SK-MEL-5 (cell line): ENCODE measurements at places on chromosomes 5 and 9. TPM values are rescaled to one million over a fixed set of nuclear protein-coding genes. Genes with fewer than 3 reads are reported as not detected.

The CCDC192 gene
- total RNA-seq, result not detected in 2 replicates

The NCS1 gene
- 90.7 and 92.8 TPM in 2 replicates for total RNA-seq

The FCN1 gene
- not detected in 2 replicates for total RNA-seq

The CLINT1 gene
- total RNA-seq, result 48.3 and 49.3 TPM in 2 replicates

The MEIKIN gene
- total RNA-seq, result not detected in 2 replicates

The YTHDC2 gene
- total RNA-seq, result 15.3 and 16.3 TPM in 2 replicates

The SLC34A3 gene
- not detected in 2 replicates for total RNA-seq

The SLC27A6 gene
- total RNA-seq, result not detected in 2 replicates

The PTGS1 gene
- 0.03 and 0.53 TPM in 2 replicates for total RNA-seq

The PCDHGA2 gene
- total RNA-seq, result 1.7 and 2.0 TPM in 2 replicates

The PCDHGA4 gene
- 1.4 and 1.6 TPM in 2 replicates for total RNA-seq

- peak; percentile 34 for DNase-seq
These were observed 10.4 kb downstream of the PTCH1 start for GRCh38 chr9:95506428-95506677.

DNA sequence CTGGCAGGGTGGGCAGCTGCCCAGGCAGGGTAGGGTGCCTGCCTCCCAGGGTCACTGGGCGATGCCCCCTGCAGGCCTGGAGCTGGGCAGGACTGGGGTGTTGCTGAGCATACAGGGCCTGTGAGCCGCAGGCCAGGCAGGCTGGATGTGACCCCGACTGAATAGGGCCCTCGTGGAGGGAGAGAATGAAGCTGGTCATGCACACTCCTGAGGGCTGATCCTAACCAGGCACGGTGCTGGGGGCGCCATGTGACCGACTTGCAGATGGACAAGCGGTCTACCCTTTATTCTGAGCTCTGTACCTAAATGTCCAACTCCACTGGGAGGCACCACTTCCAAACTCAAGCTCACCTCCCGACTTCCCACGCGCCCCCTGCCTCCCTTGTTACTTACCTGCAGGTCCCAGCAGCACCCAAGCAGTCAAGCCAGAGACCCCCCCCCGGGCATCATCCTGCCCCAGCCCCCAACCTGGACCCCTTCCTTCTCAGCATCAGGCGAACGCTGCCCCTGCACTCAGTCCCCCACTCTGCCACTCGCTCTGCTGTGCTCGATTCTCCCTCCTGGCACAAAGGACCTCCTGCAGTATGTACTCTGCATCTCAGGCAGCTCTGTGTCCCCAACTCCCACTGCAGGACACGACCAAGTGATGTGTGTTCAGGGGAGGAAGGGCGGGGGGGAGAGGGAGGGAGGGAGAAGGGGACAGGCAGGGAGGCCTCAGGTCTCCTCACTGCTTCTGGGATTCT is 76.8 kb upstream of the PHYKPL start:
- DNase-seq, result no peak

- DNase-seq, result no peak
These were observed 457.4 kb downstream of the CCDC171 start for GRCh38 chr9:16010221-16010620.

DNA sequence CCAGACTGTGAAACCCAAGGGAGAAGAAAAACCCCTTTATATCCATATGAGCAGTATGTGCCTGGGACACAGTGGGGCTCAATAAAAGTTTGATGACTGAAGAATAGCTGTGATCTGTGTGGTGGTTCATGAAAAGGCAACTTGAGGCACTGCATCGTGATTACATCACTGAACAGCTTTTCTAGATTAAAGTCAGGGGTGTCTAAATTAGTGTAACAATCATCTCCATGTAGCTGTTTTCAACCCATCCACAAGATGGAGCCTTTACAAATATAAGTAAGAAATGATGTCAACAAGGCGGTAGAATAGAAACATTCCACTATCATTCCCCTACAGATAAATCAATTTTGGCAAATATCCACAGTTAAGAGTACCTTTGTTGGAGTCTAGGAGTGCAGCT is 55.5 kb downstream of the PRRC1 start:
- peak; percentile 37 for DNase-seq

- no peak for DNase-seq
These were observed 241.2 kb downstream of the PIK3R1 start for GRCh38 chr5:68456756-68457217.

DNA sequence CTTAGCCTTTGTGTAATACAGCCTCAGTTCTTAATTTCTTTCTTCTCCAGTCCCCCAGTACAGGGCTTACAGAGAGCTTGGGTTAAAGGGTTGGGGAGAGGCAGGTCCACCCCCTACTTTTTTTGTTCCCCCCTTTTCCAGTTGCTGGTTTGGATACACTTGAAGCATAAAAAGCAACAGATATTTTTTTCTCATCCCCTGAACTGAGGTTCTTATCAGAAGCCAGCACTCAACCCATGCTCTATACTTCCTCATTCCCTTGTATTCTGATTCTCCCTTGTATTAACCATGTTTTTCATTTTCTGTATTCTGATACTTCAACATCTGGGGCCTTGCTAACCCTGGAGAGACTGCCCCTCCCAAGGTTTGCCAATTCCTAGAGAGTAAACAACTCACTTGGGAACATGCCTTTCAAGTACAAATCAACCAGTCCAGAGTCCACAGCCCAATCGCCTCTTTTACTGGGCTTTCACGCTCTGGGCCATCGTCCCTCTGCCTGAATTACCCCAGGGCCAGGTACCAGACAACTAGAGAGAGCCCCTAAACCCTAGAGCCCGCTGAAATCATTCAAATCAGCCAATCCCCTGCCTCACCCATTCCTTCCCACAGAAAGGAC is 333.4 kb upstream of the PUM3 start:
- DNase-seq, result no peak

- no peak for DNase-seq
These were observed 34.8 kb downstream of the SECISBP2 start for GRCh38 chr9:89352874-89353649.

- DNase-seq, result no peak
These were observed 127.1 kb downstream of the FANCC start for GRCh38 chr9:95190413-95190812.

GRCh38 chr9:3768286-3768685 is 242.5 kb upstream of the RFX3 start:
- DNase-seq, result no peak

DNA sequence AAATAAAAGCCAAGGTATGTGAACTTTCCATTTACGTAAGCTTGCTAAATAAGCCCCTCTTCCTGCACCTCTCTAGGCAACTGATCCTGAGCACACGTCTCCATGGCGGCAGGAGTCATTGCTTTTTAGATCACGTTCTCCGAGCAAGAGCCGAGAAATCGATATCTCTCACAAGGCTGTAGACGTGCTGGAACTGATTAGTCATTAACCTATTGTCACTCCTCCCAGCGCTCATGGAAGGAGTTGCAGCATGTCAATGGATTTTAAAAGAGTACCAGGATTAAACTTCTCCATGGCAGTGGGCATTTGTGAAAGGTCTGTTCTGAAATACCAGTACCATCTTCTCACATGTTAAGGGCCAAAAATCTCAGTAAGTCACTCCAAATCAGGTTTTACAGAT is 4.7 kb upstream of the ADCY2 start:
- peak; percentile 72 for DNase-seq

- DNase-seq, result no peak
These were observed 106.9 kb upstream of the ST8SIA4 start for GRCh38 chr5:101009758-101010519.

GRCh38 chr5:33675958-33676464 is 215.8 kb downstream of the ADAMTS12 start:
- no peak for DNase-seq

- DNase-seq, result no peak
These were observed 92.7 kb downstream of the MELK start for GRCh38 chr9:36665387-36665786.

GRCh38 chr9:130023994-130024596 is 18.9 kb downstream of the FNBP1 start:
- DNase-seq, result no peak

DNA sequence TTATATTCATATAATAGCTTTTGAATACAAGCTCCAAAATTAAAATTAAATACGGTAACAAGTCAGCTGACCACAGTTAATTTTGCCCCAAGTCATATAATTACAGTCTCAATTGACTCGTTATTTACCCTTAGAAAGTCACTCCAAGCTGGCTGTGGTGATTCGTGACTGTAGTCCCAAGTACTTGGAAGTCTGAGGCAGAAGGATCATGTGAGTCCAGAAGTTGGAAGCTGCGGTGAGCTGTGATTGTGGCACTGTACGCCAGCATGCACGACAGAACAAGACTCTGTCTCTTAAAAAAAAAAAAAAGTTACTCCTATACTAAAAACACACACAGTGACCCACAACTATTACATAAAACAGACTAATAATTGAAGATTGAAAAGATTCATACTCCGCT is 31.6 kb upstream of the DTWD2 start:
- DNase-seq, result peak; percentile 98

DNA sequence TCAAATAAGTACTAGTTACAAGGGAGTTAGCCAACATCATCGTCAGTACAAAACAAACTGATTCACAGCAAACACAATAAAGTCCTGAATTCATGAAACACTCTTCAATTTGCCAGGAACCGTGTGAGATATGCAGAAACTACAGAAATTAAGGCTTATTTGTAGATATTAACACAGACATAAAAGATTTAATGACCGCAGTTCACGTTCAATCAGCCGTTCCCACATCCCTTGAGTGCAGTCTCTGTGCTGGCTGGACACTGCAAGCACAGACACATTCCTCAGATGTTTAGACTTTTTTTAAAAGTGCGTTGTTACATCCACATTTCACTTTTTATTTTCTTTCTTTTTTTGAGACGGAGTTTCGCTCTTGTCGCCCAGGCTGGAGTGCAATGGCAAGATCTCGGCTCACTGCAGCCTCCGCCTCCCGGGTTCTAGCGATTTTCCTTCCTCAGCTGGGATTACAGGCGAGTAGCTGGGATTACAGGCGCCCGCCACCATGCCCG is 566 bp upstream of the CEP78 start:
- DNase-seq, result no peak

- DNase-seq, result no peak
These were observed 54.1 kb upstream of the RPS23 start for GRCh38 chr5:82332064-82332855.

DNA sequence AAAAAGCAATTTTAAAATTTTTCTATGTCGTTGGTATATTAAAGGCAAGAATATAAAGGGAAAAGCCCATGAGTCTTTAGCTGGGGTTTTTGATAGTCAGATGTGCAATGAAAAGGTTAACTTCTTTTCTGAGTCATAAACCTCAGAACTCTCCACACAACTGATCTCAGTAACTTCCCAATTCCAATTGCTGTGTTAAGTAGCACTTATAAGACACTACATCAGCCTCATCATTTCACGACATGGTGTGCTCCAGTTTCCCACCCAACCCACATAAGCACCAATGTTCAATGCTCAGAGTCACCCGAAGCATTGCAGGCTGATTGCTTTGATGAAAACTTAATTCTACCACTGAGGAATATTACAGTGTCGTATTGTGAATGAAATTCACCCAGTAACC is 155.8 kb downstream of the TSSK1B start:
- DNase-seq, result no peak

DNA sequence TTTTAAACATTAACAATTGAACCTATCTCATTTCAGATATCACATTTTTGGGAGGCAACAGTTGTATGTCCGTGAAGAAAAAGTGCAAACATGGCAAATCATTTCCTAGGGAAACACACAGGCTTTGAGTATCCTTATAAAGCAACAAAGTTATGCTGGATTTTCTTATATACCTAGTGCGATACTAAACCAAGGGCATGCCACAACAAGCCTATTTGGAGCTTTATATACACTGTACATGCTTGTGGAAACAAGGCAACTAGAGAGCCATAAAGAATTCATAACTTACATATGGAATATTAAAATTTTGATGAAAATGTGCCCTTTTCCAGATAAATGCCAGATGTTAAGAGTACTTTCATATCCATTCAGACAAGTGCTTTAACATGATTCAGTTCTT is 191.4 kb downstream of the DCP2 start:
- DNase-seq, result no peak

DNA sequence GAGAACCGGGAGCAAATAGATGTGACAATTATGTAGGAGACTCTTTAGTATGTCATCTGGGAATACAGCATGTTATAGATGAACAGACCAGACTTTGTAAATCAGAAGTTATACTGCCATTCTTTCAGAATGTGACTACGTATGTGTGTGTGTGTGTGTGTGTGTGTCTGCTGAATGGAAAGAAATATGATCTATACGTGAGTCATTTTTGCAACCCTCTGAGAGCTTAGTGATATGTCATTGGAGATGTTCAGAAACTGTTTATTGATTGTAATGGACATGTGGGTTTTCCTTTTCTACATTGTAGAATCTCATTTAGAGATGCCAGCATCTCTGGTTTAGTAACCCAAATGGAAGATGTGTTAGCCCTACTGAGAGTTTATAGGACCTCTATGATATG is 731.5 kb downstream of the TLE1 start:
- DNase-seq, result no peak

- no peak for DNase-seq
These were observed 1.2 kb upstream of the CDC14B start for GRCh38 chr9:96620832-96621269.

- no peak for DNase-seq
These were observed 607.9 kb upstream of the TLE4 start for GRCh38 chr9:78963911-78964310.

DNA sequence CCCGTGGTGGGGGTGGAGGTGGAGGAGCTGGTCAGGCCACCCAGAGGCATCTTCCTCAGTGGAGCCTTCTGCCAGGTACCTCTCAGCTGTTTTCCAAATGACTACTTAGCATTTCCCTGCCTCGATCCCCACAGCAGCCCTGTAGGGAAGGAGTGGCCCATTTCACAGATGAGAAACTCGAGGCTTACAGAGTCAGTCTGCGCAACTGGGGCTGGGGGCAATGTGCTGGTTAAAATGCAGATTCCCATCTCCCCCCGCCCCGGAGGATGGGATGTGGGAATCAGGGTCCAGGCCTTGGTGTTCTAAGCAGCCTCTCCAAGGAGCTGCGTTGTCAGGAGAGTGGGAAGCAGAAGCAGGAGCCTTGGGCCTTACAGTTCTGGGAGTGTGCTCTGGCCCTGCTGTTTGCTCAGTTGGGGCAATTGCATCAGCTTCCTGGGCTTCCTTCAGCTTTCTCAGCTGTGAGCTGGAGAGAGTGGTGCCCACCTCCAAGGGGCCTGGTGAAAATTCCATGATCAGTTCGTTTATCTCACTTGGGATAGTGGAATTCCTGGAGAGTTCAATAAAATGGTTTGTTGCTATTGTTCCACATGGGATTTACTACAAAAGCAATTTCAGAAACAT is 19.4 kb downstream of the ERGIC1 start:
- no peak for DNase-seq

GRCh38 chr5:42756606-42757601 is at the start of gene CCDC152:
Gene CCDC152 (plus strand): TSS chr5:42756818. CDS start chr5:42759122, 2,304 bp downstream.
- no peak for DNase-seq

- DNase-seq, result peak; percentile 68
These were observed 54.4 kb downstream of the CCDC192 start for GRCh38 chr5:127757576-127757975.

GRCh38 chr5:18091142-18091541 is 456.9 kb downstream of the TAF11L14 start:
- DNase-seq, result no peak

DNA sequence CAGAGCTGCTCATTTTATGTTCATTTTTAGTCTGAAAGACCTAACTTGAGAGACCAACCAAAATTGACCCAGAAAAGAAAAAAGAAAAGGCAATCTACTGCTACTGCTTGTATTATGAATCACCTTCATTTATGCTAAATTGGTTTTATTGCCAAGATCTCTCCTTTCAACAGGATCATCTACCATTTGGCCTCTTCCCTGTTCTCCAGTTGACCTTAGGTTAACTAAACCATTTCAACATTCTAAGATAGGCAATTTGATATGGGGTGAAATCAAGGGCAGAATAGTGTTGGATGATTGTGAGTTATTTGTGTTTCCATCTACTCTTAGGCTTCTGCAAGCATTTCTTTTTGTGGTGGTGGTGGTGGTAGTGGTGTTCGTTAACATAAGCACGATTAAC is 48.3 kb upstream of the POU4F3 start:
- no peak for DNase-seq
